Stimulated activated CD8-positive, alpha-beta memory T cell treated with anti-CD3 and anti-CD28 coated beads, Interleukin-4, amount 100 ng/mL, for 4 hours (primary cell): ENCODE measurements at places on chromosomes 1 and 21.

DNA sequence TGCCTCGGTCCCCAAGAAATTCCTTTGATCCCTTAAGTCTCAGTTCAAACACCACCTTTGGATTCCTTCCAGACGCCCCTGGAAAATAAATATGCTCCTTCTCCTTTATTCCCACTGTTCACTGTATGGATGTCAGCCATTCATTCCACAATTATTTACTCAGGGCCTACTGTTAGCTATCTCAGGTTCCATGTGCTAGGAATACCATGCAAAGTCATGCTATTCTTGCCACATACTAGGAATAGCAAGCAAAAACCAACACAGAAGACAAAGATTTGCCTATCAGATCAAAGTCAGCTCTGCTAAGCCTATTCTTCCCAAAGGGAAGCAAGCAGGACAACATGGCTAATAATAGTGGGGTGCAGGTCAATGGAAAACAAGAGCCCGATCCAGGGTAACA lies 29.8 kb downstream of the TTC13 start:
- DNase-seq: no peak

DNA sequence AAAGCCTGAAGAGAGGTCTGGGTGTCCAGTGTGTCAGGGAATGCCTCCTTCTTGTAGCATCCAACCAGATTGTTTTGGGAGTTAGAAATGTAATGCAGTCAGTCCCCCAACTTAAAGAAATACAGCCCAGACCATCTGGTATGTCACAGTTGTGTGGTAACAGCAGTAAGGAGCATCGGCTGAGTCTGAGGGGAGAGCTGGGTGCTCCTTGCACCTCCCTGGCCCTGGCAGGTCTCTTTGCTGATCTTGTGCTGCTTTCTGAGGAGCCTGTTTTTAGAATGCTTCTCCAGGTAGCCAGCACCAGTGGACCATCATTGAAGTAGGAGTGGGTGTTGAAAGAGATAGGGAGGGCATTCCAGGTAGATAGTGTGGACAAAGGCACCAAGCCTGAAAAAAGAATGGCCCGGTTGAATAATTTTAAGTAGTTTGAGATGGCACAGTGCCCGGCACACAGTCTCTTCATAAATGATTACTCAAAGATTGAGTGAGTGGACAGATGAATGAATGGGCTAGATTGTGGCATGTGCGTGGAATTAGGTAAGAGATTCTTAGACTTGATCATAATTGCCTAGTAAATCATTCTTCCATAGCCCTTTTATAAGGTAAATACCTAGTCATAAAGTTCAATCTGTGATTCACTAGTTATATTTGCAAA lies 46.5 kb downstream of the LAMC1 start:
- no peak for DNase-seq

GRCh38 chr1:14704846-14705245 lies 106.4 kb downstream of the KAZN start:
- DNase-seq: no peak

GRCh38 chr1:26827106-26827604 lies 667 bp downstream of the ZDHHC18 start:
- DNase-seq: no peak

GRCh38 chr1:111204201-111204982 lies 3.9 kb upstream of the DENND2D start:
- no peak for DNase-seq

- DNase-seq: no peak
These were observed 70.1 kb upstream of the TMPRSS2 start for GRCh38 chr21:41578083-41578482.
